ENCODE measurements at places on chromosomes 12 and 14.

GRCh38 chr14:94532447-94532846 lies 23.2 kb upstream of the SERPINA12 start:
- DNase-seq: no peak

DNA sequence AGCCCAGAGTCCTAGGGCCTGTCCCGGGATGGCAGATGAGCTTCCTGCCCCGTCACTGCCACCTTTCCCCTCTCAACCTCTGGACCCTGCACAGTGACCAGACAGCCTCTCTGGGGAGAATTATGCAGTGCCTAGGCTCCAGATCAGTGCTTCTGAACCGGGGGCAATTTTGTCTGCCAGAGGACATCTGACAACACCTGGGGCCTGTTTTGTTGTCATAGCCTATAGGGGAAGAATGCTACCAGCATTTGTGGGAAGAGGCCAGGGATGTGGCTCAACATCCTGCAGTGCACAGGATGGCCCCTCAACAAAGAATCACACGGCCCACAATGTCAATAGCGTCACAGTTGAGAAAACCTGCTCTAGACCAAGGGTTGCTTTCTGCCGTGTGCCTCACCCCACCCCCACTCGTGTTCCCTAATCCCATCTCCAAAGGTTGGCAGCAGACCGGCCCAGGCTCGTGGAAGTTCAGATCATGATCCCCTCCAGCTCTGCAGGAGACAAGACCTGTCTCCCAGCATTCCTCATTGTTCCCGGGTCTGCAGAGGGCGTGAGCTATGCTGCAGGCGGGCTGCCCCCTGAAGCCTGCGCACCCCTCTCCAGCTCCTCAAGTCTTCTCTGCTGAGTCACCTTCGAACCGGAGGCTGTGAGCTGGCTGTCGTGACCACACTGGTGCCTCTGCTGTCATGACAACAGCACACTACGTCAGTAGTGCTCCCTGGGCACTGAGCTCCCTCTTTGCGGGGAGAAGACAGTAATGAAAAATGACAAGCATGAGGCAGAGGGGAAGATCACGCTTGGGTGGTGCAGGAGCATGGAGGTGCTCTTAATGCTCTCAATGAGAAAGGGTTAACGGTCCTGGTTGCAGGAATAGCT lies 2.0 kb upstream of the GAPDH start:
- peak; percentile 84 for DNase-seq

- no peak for DNase-seq
Observed at GRCh38 chr12:21828136-21828775, 53.8 kb upstream of the KCNJ8 start.

- DNase-seq: no peak
Observed at GRCh38 chr14:35402323-35403113, 2.0 kb downstream of the NFKBIA start.

- no peak for DNase-seq
Observed at GRCh38 chr12:128068211-128068610, 198.8 kb upstream of the TMEM132C start.

Measured in KBM-7 (cell line).